CD4-positive, alpha-beta T cell (primary cell): ENCODE measurements at places on chromosomes 12 and 14. TPM values are rescaled to one million over a fixed set of nuclear protein-coding genes. Genes with fewer than 3 reads are reported as not detected.

The KRT74 gene
- 0.30 TPM for total RNA-seq

The CABP1 gene
- 0.11 TPM for total RNA-seq

The MMP19 gene
- not detected for total RNA-seq

DNA sequence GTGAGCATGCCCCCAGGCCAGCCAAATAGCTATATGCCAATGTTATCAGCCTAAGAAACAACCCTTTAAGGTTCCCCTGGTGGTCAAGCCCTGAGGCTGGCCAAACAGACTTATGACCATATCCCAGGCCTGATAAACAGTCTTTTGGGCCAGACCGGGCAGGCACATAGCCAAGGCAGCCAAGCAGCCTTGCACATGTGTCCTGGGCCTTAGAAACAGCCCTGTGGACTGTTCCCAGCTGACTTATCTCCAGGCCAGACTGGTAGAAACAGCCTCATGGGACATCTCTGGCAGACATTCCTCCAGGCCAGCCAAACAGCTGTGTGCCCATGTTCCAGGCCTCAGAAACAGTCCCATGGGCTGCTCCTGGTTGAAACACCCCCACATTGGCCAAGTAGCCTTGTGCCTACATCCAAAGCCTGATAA is 295.0 kb upstream of the MGAT4C start:
- no peak for DNase-seq

DNA sequence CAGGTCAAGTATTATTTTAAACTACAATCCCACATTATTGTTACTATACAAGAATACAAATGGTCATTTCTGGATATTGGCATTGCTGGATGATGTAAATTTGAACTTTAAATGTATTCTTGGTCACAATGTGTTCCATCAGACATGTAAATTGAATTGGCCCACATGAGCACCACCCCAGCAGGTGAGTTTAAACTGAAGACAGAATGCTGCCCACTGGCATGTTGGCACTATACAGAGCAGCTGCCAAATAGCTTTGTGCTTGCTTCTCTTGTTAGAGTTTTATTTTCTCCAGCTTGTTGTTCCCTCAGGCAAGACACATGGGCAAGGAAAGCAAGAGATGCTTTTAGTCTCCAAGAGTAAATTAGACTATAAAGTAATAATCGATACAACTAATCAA is 98.6 kb downstream of the C12orf50 start:
- DNase-seq: no peak

GRCh38 chr12:115833704-115834103 is 443.8 kb downstream of the MED13L start:
- DNase-seq: no peak

DNA sequence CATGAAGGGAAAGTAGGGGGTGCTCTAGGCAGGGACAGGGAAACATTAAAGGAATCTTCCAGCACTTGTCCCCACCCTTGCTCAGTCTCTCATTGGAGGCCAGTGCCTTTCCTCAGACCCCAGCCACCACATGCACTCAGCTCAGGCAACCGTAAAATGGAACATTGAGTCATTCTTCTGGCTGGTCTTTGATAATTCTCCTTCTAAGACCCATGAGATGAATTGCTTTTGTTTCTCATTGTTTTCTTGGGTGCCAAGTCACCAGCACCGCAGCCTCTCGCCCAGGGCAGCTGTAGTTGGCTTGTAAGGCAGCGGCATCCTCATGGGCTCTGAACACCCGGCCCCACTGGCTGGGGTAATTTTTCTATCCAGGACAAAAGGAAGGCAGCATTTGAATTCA is 108.2 kb downstream of the PHETA1 start:
- no peak for DNase-seq

DNA sequence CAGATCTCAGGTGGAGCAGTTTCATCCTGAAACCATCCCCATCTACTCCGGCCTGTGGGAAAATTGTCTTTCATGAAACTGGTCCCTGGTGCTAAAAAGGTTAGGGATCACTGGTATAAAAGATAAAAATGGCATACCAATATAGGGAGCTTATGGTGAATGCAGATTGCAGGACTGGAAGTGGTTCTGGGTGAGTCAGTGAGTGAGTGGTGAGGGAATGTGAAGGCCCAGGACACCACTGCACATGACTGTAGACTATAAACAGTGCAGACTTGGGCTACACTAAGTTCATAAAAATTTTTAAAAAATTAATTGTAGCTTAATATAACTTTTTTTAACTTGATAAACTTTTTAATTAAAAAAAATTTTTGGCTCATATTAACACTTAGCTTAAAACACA is 67.0 kb upstream of the RD3L start:
- DNase-seq: no peak

- no peak for DNase-seq
These were observed 198.4 kb upstream of the ATXN7L3B start for GRCh38 chr12:74339211-74339610.

GRCh38 chr12:14422516-14423230 is 57.2 kb downstream of the ATF7IP start:
- DNase-seq: no peak

- DNase-seq: no peak
These were observed 28.5 kb downstream of the PRIMA1 start for GRCh38 chr14:93759719-93760307.

DNA sequence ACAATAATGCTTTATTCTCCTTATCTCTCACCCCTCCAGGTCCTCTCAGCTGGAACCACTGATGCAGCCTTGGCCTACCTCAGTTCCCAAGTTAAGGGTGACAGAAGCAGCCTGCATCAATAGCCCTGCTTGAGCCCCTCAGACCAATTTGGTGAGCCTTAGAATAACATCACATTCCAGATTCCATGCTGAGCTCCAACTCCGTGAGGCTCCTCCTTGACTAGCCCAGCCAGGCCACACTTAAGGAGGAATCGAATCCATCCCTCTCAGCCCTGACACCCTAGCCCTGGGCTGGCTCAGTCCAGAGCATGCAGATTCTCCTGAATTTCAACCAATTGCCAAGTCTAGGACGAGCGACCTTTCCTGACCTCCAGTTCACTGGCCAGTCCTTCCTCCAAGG is 91.1 kb downstream of the ARMH4 start:
- no peak for DNase-seq
